Central memory CD8-positive, alpha-beta T cell (primary cell): ENCODE measurements at places on chromosomes 13 and 19.

DNA sequence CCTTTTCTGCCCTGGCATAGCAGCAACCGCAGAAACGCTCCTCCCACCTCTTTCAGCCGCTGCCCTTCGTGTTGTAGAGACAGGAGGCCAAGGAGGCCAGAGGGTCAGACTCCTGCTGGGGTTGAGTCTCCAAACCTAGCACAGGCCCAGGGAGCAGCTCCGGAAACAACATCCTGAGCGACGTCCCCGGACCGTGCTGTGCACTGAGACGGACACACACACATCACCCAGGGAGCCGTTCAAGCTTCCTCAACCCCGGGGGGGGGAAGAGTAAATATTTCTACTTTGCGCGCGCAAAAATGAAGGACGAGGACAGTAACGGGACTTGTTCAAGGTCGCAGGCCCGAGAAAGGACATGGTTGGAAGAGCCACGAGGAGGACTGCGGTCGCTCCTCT, 657 bp downstream of the ZNF550 start:
- no peak for DNase-seq

GRCh38 chr13:45807520-45808099, 43.9 kb downstream of the SIAH3 start:
- DNase-seq: no peak

GRCh38 chr19:29810504-29810871, 1.3 kb upstream of the CCNE1 start:
- DNase-seq: no peak

GRCh38 chr13:21235174-21235573, 58.7 kb downstream of the MRPL57 start:
- DNase-seq: no peak

DNA sequence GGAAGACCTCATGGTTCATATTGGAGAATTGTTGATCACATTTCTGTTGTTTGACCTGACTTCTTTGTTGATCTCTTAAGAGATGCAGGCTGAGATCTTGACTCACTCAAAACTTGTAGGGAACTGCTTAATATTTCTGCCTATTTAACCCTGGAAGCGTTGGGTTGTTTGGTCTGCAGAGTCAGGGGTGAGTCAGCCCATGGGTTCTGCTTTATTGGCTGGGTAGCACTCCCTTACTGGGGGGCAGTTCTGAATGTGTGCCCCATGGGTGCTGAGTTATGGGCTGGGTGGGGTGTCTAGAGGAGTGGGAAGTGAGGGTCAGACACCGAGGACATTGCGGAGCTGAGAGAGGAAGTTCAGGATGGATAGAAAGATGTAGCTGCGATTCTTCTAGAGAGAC, 87.9 kb downstream of the LRCH1 start:
- no peak for DNase-seq

- no peak for DNase-seq
These were observed 37.3 kb downstream of the DNAJC3 start for GRCh38 chr13:95714142-95714832.

GRCh38 chr13:24863748-24864540, 100.0 kb downstream of the RNF17 start:
- no peak for DNase-seq

DNA sequence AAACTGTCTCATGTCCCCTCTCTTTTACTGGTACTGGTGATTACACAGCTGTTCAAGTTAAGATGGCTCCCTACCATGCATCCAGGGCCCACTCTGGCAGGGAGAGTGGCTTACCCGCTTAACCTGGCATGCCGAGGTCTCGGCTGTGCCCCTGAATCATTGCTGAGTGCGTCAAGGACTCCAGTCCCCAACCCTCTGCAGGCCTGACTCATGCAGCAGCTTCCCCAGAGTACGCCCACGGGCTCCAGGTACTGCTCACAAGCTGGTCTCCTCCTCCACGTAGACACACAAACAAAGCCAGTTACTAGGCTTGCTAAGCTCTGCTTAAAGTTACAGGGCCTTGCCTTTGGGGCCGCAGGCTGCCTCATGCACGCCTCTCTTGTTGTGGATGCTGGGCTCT, 447.4 kb downstream of the COG6 start:
- no peak for DNase-seq

- no peak for DNase-seq
These were observed 154.7 kb upstream of the SGCG start for GRCh38 chr13:23025864-23026608.
